ENCODE measurements at places on chromosomes 11 and 22.

DNA sequence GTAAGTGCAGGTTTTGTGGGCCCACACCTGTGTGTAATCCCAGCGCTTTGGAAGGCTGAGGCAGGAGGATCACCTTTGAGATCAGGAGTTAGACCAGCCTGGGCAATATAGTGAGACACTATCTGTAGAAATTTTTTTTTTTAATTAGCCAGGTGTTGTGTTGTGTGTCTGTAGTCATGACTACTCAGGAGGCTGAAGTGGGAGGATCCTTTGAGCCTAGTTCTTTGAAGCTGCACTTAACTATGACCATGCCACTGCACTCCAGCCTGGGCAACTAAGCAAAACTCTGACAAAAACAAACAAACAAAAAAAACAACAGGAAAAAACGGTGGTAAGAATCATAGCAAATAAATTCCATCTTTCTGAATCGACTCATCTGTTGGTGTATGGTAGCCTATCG is 268.6 kb upstream of the PDGFD start:
- no peak for DNase-seq

- DNase-seq, result no peak
Observed at GRCh38 chr22:34427841-34428240, 507.6 kb upstream of the LARGE1 start.

DNA sequence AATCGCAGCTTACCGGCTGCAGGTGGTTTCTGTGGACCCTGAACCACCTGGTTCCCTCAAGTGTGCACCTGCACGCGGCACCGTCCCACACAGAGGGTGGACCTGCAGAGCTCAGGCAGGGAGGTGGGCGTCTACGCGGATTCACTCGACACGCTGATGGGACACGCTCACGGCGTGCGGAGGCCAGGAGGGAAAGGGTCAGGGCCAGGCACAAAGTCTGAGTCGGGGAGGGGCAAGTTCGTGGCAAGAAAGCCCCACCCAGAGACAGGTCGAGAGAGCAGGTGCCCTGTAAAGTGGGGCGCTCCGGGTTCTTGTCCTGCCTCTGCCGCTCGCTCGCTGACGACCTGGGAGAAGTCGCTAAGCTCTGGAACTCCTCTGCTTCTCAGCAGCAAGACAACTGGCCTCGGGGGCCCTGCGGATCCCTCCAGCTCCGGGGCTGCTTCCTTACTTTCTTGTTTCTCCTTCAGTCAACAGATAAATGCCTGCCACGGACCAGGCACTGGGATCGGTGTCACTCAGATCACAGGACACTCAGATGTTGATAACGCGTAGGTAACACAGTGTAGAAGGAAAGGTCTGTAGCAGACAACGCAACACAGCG is 72.4 kb upstream of the NUP50 start:
- no peak for DNase-seq

- DNase-seq, result no peak
Observed at GRCh38 chr11:111417766-111418435, 38.8 kb upstream of the POU2AF1 start.

GRCh38 chr22:30236875-30237274 is 9.7 kb downstream of the LIF start:
- DNase-seq, result no peak

DNA sequence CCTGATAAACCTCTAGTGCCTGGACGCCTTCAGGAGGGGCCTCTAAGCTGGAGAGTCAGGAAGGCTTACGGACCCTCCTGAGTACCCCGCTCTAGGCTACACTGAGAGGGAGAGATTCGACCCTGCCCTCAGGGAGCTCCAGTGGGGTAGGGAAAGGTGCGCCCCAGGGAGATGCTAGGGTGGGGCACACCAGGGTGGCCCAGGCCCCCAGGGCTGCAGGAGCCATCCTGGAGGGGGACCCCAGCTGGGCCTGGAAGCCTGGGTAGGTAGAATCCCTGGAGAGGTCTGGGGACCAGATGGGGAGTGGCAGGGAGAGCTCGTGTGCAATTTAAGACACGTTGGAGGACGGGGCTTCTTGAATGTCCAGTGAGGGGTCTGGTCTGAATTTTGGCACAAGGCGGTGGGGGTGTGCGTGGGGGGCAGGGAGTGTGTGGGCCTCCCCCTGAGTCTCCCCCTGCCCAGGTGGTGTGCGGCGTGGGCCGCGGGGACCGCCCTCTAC is 4.7 kb downstream of the CARNS1 start:
- DNase-seq, result no peak

- no peak for DNase-seq
Observed at GRCh38 chr11:133656082-133656635, 123.9 kb upstream of the OPCML start.

- DNase-seq, result no peak
Observed at GRCh38 chr11:119469506-119469905, 46.5 kb upstream of the THY1 start.

DNA sequence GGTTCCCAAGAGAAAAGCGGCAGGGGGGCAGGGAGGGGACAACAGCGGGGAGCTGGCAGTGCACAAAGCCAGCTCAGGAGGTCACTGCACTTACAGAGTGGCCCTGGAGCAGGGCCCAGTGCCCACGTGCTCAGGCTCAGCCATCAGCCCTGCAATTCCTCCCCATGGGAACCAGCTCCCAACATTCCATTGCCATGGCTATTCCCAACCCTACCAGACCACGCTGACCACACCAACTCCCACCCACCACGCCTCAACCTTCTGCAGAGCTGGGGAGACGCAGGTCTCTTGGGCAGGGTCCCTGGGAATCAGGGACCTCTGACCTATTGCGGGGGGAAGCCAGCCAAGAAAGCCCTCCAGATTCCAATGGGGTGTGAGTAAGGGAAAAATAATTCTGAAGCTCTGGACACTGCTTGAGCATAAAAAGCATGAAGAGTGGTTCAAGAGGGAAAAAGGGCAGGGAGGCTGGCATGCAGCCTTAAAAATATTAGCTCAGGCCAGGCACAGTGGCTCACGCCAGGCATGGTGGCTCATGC is 38.3 kb upstream of the TFIP11 start:
- no peak for DNase-seq

GRCh38 chr11:3136546-3137455 is 28.3 kb downstream of the OSBPL5 start:
- no peak for DNase-seq

- no peak for DNase-seq
Observed at GRCh38 chr11:129723761-129724162, 91.9 kb upstream of the TMEM45B start.

DNA sequence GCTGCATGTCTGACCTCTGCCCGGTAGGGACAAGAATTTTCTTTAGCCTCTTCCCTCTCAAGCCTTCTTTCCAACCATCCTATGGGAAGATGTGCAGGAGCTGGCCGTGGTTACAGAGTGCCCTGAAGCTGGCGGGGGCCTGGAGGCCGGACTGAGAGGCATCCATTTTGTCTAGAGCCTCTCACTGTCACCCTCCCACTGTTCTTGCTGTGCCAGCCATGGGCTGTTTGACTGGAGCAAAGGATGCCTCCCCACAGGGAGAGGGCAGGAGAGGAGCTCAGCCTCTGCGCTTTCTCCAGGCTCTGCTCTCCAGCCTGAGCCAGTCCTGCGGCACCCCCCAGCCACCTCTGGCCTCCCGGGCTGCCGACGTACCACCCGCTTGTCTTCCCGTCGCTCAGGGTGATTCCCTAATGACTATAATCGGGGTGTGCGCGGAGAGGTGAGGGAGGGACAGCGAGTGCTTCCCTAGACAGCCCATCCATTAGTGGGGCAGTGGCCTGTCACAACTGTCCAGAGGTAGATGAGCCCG is 123.8 kb downstream of the NECTIN1 start:
- DNase-seq, result no peak

DNA sequence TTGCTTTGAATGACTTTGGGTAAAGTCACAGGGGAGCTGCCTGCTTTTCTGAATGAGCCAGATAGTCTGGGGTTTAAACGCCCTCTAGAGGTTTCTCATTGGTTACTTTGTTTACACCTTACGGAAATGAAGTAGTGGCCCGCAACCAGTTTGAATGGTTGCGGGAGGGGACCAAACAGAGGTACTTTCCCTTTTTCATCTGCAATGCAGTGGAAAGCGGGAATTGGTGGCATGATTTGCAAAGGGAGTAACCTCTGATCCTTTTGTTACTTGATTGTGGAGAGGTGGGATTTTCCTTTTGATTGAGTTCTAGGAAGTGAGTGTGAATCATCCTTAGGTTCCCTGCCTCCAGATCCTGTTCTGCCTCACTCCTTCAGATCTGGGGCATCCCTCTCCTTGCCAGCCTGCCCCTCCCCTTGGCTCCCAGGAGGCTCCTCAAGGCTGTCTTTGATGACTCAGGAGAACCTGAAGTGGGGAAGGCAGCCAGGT is 15.9 kb upstream of the GLYATL1 start:
- no peak for DNase-seq

DNA sequence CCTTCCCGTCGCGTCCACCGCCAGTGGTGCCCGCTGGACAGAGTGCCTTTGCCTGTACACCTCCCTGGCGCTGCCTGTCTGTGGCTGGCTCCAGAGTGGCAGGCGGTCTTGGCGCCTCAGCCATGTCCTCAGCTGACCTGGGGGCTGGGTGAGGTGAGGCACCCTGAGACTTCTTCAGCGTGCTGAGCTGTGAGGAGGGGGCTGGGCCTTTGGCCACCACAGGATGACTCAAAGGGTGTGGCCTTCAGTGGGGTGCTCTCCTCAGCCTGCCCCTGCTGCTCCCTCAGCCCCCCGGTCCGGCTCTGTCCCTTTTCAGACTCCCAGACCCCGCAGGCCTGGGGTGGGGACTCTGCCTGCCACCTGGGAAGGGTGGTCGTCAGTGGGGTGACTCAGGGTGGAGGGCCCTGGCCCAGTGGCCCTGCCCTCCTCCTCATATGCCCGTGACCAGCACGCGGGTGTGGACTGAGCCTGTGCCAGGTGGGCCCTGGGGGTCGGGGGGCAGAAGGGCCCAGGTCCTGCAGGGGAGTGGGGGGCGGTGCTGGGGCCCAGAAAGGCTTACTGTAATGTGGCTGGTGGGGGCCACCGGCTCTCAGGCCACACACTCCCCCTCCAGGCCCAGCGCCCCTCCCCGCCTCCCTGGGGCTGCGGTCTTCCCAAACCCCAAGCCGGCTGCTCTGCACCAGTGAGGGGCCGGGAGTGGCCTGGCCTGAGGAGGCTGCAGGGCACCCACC is 15.9 kb downstream of the CRELD2 start:
- DNase-seq, result no peak
